Mesendoderm (in vitro differentiated cells): ENCODE measurements at places on chromosomes 6 and 20.

- DNase-seq: peak; percentile 60
These were observed 654 bp downstream of the FAM8A1 start for GRCh38 chr6:17600527-17601385.

DNA sequence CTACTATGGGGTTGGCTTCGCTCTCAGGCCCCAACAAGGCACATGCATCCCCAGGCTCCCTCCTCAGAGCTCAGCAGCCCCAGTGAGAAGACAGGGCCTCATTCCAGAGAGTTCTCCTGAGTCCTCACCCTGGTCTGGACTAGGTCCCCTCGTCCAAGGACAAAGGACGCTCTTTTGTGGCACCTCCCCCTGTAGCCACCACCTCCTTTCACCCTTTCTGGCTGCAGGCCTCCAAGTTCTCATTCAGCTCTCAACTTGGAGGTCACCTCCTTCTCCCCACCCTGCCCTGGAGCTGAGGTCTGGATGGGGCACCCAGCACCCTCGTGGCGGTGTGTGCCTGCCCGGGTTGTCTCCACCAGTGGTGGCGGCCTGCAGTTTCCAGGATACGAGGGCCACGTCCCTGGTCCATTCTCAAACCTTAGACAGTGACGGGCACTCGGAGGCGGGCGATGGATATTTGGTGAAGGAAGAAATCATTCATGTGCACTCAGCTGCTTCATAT, 2.5 kb downstream of the UNC93A start:
- no peak for DNase-seq

DNA sequence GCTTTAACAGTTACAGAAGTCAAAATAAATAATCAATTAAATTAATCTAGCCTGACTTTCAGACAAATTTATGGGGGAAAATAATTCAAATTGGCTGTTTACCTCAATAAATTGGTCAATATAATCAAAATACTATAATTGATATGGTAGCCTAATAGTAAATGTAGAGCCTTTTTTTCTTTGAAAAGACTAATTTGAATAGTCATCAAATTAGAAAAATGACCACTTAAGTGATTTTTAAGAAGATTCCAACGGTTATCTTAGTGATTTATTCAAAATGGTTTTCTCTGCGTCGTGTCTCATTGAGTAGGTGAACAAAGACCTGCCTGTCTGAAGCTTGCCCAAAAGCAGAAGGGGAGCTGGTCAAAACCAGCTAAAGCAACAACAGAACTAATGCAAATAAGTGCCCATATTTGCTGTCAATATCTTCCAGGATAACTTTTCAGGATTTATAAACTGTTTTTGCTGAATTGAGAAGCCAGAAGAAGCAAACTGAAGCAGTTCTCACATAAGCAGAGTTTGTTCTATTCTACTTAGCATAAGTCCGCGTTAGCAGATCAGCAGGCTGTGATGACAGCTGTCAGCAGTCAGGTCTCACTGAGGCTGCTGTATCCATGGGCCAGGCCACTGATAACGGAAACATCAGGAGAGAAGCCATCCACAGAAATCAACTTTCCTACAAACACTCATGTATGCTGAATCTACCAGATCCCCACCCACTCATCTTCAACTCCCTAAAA, 7.0 kb downstream of the RCAN2 start:
- no peak for DNase-seq

GRCh38 chr6:137171824-137172733, 1.4 kb downstream of the IL22RA2 start:
- DNase-seq: no peak

DNA sequence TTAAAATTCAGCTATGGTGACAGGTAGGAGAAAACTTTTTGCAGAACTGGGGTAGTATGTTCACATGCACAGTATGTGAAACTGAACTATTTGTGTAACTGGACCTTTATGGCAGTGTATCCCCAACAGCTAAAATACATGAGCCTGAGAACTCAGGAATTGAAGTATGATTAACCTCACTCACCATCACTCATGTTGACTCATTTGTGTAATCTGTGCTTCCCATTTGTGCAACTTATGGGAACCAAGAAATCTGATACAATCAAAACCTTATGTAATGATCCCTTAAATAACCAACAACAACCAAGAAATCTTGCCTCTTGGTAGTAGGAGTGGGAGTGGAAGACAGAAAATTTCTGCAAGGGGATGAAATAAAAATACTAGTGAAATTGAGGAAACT, 674.9 kb downstream of the HDGFL1 start:
- DNase-seq: no peak

DNA sequence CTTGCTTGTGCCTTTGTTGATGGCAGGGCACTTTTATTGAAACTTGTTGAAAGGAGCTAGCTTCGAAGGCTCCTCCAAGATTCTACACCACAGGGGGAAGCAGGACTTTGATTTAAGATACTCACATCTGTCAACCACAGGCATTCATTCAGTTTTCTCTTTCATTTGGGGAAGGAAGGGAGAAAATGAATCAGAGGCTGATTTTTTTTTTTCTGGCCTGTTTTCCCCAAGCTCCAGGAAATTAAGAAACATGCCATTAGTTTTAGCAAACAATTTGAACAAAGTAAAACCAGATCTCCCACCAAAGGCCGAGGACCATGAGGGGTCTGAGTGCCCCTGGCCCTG, 8.7 kb upstream of the APCDD1L start:
- DNase-seq: no peak

GRCh38 chr20:6559791-6560190, 207.7 kb upstream of the BMP2 start:
- DNase-seq: no peak

- no peak for DNase-seq
These were observed 9.2 kb upstream of the DEFB113 start for GRCh38 chr6:49978332-49979226.

DNA sequence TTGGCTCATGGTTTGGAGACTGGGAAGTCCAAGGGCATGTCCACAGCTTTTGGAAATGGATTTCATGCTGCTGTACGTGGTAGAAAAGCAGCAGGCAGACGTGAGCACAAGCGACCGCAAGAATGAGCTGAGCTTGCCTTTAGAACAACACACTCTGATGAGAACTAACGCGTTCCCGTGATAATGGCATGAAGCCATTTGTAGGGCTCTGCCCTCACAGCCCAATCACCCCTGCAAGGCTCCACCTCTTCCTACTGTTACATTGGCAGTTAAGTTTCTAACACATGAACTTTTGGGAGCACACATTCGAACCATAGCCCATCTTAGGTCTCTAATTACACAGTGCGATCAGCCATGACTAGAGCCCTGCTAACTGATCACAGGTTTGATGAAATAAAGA, 107.5 kb upstream of the TMEM170B start:
- DNase-seq: no peak

GRCh38 chr6:88749849-88750248, 213.6 kb downstream of the RNGTT start:
- DNase-seq: no peak

- no peak for DNase-seq
These were observed 3.3 kb downstream of the NCR2 start for GRCh38 chr6:41338659-41339058.

GRCh38 chr6:156559162-156559690, 218.0 kb upstream of the ARID1B start:
- DNase-seq: no peak

- DNase-seq: peak; percentile 16
These were observed 230.4 kb upstream of the CST7 start for GRCh38 chr20:24718696-24719095.

DNA sequence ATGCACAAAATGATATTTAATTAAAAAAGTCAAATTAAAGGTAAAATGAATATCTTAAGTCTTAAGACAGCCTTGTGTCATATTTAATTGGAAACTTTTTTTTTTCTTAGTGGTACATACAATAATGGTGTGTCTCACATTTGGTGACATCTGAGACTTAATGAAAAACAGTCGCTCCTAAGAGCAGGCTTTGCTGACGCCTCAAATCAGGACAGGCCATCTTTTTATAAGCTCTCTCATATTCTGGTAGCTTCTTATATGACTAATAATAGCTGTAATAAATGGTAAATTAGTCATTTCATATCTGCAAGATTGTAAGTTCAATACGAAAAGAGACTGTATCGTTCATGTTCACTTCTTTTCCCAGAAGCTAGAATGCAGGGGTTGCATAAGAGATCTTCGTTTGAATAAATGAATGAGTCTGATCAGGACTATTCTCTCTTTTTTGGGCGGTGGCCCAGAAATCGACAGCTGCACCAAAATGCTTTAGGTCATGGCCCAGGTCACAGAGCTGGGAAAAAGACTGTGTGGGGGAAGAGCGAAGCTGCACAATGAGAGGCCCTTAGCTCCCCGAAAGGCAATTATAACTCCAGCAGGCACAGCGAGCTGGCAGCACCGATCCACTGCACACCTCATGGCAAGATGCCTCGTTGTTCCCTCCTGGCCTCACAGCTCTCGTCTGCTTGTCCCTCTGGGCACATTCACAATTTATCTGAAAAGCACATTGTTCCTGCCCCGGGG, 69.4 kb downstream of the NRN1 start:
- no peak for DNase-seq

DNA sequence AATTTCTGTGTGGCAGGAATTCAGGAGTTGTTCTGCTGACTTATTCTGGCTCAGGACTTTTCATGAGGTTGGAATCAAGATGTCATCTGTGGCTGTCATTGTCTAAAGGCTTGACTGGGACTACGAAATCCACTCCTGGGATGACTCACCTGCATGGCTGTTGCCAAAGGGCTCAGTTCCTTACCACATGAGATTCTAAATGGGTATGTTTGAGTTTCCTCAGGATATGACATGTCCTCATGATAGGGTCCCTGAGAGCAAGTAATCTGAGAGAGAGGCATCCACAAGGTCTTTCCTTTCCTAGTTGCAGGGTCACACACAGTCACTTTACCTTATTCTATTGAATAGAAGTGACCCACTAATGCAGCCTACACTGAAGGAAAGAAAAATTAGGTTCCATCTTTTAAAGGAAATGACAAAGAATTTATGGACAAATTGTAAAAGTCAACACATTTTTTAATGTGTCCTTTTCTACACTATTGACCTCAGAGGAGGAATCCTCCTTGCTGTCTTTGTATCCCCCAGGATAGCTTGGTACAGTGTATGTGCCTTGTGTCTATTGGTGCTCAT, 1025.0 kb upstream of the GJE1 start:
- peak; percentile 77 for DNase-seq

DNA sequence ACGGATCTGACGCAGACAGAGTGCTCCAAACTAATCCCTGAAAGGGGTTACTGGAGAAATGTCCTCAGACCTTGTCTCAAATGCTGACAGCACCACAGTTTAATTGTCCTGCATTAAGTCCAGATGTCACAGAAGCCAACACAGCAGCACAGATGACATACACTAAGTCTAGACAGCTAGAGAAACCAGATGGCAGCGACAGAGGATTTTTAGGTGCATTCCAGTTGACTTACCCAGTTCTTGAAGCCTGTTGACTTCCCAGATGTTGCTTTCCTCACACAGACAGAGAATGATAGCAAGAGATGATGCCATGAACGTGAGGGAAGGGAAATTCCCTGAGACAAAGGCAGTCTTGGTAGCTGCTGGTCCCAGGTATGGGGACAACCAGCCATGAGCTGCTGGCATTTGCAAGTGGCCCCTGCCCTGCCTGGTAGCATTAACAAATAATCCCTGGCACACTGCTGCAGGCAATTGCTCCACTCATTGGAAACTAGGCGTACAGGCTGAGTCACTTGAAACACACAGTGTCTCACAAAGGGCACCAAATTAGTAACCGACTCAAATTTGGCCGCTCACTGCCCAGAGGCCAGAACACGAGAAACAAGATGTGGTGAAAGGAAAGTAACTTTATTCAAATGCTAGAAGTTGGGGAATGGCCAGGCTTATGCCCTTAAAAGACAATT, 52.2 kb downstream of the ADGB start:
- no peak for DNase-seq

GRCh38 chr6:45462190-45463134, 84.7 kb upstream of the SUPT3H start:
- DNase-seq: no peak

GRCh38 chr6:43426928-43427405, 374 bp upstream of the ABCC10 start:
- no peak for DNase-seq

DNA sequence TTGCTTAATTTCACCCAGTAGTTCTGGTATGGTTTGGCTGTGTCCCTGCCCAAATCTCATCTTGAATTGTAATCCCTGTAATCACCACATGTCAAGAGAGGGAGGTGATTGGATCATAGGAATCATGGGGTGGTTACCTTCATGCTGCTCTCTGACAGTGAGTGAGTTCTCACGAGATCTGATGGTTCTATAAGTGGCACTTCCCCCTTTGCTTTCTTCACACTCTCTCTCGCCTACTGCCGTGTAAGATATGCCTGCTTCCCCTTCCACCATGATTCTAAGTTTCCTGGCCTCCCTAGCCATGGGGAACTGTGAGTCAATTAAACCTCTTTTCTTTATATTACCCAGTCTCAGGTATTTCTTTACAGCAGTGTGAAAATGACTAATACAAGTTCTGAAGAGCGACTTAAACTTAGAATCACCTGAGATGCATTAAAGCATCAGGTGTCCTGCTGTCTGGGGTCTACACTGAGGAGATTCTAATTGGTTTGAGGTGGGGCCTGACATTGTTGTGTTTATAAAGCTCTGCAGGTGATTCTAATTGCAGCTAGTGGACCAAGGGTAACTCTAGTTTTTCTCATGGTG, 82.1 kb upstream of the DTNBP1 start:
- peak; percentile 16 for DNase-seq

GRCh38 chr6:12962529-12962928, 246.0 kb downstream of the PHACTR1 start:
- DNase-seq: no peak

GRCh38 chr6:47097092-47097945, 55.2 kb upstream of the ADGRF1 start:
- DNase-seq: peak; percentile 91

DNA sequence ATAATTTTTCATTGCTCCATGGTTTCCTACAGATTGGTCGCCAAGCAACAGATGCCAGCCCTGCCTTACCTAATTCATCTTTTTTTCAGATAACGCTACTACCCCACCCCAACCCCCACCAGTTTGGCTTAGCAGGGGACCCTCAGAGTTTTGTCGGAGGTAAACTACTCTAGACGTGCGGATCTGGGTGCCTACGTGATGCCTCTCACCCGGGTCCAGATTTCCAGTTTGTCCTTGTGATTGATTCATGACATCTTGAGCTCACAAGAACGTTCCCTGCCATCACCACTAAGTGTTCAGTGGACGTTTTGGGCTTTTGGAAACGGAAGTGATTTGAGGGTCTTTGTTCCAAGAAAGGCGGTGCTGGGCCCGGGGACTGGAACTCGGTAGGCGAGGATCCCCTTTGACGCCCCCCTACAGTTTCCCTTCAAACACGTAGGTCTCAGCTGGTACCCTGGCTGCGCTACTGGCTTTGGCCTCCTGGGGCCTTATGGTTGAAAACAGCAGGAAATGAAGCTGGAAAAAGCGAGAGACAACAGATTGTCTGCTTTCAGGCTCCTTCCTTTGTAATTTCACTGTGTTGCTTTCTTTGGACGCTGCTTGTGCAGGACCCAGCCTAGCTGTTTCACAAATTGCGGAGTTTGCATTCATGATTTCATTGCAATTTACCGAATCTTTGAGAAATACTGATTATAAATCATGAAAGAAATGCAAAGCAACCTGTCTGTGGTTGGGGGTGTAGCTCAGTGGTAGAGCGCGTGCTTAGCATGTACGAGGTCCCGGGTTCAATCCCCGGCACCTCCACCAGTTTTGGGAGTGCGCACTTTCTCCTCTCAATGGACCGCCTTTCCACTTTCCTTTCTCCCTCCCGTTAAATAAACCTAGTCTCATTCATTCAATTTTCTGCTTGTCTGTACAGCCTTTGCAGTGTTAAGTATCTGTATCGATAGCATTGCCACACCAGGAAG, 81.0 kb downstream of the GPX5 start:
- DNase-seq: peak; percentile 92
